K562 (cell line): ENCODE measurements at places on chromosomes 16 and 17. TPM values are rescaled to one million over a fixed set of nuclear protein-coding genes. Genes with fewer than 3 reads are reported as not detected.

The CALB2 gene
- total RNA-seq, result 0.20 TPM in 1 of 2 replicates, not detected in the other

The ATAD5 gene
- total RNA-seq, result 23.7 and 23.8 TPM in 2 replicates

DNA sequence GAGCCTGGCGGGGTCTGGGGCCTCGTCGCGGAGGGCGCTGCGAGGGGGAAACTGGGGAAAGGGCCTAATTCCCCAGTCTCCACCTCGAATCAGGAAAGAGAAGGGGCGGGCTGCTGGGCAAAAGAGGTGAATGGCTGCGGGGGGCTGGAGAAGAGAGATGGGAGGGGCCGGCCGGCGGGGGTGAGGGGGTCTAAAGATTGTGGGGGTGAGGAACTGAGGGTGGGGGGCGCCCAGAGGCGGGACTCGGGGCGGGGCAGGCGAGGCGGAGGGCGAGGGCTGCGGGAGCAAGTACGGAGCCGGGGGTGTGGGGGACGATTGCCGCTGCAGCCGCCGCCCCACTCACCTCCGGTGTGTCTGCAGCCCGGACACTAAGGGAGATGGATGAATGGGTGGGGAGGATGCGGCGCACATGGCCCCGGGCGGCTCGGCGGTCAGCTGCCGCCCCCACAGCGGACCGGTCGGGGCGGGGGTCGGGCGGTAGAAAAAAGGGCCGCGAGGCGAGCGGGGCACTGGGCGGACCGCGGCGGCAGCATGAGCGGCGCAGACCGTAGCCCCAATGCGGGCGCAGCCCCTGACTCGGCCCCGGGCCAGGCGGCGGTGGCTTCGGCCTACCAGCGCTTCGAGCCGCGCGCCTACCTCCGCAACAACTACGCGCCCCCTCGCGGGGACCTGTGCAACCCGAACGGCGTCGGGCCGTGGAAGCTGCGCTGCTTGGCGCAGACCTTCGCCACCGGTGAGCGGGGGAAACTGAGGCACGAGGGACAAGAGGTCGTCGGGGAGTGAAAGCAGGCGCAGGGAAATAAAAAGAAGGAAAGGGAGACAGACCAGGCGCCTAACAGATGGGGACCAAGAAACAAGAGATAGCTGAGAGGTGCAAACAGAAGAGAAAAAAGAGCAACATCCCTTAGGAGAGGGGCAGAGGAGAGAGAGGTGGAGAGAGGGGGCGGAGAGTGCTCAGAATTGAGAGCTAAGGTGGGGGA lies at the start of gene PNMT:
Gene PNMT (plus strand): TSS at position 509 of the 980 bp plus-strand sequence. CDS start 23 bp downstream, at position 532.
- peak; percentile 83 for DNase-seq

The ACSM3 gene
- total RNA-seq, result 128 and 134 TPM in 2 replicates

The RFNG gene
- total RNA-seq, result 26.9 and 30.2 TPM in 2 replicates

GRCh38 chr17:76550712-76551615 lies 11.1 kb downstream of the PRCD start:
- DNase-seq, result no peak

The KAT7 gene
- total RNA-seq, result 52.8 and 57.3 TPM in 2 replicates

GRCh38 chr17:334974-335481 lies 17.6 kb downstream of the RPH3AL start:
- DNase-seq, result no peak

The KRT36 gene
- total RNA-seq, result not detected in 2 replicates

DNA sequence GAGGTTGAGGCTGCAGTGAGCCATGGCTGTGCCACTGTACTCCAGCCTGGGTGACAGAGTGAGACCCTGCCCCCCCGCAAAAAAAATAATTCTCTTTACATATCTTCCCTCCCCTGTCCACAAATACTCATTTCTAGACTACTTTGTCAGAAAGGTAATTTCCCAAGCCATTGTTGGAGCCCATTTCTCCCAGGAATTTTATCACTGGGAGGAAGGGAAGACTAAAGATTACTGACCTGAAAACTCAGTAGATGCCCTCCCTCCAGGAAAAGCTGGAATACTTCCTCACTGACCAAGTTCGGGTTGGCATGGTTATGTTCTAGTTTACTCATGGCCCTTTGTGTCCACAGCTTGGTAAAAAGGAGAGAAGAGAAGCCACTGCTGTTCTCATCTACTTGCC lies 4.1 kb downstream of the CALCOCO2 start:
- no peak for DNase-seq

The VPS4A gene
- 37.8 and 38.1 TPM in 2 replicates for total RNA-seq

The KRT31 gene
- not detected in 2 replicates for total RNA-seq

The ATP2C2 gene
- 0.11 and 0.75 TPM in 2 replicates for total RNA-seq

DNA sequence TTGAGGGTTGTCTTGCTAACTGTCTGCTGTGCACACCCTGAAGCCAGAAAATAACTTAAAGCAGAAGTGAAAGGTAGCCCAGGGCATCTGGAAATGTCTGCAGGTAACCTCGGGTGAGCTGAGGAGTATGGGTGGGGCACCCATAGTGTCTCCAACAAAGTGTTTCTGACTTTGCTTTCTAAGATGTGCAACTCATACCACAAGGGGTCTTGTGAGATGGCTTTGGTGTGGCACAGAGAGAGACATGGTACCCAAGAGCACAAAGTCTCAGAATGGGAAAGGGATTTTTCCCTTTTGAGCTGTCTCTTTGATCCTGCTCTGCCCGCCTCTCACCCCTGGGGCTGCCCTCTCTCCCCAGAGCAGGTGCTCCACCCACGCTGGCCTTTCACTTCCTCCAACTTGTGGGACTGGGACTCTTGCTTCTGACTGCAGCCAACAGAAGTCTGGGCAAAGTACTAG lies 6.9 kb downstream of the CHD9 start:
- DNase-seq, result no peak

GRCh38 chr16:83248735-83249463 lies 558.9 kb upstream of the HSBP1 start:
- DNase-seq, result no peak
